Suppressor macrophage treated with lipopolysaccharide for 4 hours (primary cell): ENCODE measurements at places on chromosomes 11 and 22.
A peak's percentile ranks its signal among the peaks of the same experiment; 100 is the strongest.

GRCh38 chr11:60777572-60777971 is 7.6 kb upstream of the MS4A10 start:
- no peak for DNase-seq

DNA sequence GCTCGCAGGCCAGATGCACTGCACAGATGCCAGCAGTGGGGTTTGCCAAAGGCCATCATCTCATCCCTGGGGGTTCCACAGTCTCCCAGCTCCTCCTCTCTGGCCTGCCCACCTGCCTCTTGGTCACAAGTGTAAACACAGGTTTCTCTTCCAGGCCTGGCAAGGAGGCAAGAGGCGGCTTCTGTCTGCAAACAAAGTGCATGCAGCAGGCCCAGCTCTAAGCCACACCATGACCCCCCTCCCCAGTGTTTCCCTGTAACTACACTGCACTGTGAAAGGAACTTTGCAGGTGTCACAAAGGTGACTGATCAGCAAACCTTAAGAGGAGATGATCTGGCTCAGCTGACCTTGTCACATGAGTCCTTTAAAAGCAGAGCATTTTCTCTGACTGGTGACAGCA is 26.2 kb upstream of the SHISAL1 start:
- no peak for DNase-seq

DNA sequence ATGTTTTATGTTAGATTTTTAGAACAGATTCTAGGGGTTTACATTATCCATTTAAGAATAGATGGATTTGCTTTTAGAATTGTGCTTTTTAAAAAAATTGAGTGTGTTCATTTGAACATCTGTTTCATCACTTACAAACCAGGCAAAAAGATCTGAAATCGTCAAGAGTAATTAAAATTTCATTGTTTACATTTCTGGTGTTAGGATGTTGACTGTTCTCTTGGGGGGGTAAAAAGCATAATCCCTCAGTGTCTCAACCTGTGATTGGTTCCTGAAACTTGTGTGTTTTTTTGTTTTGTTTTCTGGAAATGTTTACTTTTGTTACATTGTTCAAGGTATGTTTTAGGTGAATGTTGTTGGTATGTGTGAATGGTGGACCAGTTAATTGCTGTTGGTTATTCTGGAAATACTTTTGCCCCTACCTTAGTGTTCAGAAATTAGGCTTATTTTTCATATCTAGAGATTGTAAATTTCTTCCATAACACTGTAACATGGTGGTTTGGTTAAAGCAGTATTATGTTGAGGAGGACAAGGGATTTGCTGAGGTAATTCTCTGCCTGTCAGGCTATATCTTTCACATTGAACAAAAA is 4.8 kb downstream of the PCF11 start:
- DNase-seq = no peak

- peak; percentile 68 for DNase-seq
Measured at GRCh38 chr11:47233989-47234668, 14.5 kb downstream of the ACP2 start.

DNA sequence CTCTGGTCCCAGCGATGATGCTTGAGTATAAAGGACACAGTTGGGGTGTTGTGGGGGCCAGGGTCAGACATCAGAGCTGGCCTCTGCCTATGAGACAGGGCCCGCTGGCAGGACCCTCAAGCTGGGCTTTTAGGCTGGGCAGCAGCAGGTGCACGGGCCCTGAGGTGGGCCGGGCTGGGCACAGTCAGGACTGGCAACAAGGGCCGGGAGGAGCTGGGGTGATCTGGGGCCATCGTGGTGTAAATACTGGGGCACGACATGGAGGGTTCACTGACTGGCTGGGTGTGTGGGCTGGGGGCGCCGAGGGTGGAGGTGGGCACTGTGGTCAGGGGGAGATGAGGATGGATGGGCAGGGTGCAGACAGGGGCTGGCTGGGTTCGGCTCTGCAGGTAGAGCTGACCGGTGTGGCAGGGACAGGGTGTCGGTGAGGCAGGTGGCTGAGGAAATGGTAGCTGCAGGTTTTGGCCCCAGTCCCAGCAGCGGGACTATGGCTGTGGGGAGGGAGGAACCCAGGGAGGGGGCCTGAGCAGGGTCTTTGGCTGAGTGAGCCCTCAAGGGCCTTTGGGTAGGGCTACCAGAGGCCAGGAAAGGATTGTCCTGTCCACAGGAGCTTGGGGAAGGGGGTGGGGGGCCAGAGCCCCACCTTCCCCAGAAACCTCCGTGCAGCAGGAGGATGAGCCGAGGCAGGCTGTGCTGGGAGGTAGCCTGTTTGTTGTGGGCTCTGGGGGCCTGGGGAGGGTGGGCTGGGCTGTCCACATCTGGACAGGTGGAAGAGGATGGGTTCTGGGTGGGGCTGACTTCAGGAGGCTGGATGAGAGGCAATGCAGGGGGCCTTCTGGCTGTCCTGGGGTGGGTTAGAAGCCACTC is 81.4 kb downstream of the KCNQ1 start:
- DNase-seq = no peak

DNA sequence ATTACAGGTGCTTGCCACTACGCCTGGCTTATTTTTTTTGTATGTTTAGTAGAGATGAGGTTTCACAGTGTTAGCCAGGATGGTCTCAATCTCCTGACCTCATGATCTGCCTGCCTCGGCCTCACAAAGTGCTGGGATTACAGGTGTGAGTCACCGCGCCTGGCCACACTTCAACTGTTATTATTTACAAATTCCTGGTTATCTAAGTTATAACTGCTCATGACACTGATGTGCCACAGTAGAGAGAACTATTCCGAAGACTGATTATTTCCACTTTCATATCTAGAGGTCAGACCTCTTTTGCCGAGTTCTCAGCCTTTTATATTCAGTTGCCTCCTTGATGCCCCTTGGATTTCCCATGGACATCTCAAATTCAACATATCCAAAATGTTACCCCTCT is 3.9 kb upstream of the NUP160 start:
- DNase-seq = no peak

GRCh38 chr22:25759825-25760231 is 17.8 kb downstream of the MYO18B start:
- DNase-seq = peak; percentile 95

GRCh38 chr11:42651621-42652020 is 660.2 kb upstream of the API5 start:
- no peak for DNase-seq

DNA sequence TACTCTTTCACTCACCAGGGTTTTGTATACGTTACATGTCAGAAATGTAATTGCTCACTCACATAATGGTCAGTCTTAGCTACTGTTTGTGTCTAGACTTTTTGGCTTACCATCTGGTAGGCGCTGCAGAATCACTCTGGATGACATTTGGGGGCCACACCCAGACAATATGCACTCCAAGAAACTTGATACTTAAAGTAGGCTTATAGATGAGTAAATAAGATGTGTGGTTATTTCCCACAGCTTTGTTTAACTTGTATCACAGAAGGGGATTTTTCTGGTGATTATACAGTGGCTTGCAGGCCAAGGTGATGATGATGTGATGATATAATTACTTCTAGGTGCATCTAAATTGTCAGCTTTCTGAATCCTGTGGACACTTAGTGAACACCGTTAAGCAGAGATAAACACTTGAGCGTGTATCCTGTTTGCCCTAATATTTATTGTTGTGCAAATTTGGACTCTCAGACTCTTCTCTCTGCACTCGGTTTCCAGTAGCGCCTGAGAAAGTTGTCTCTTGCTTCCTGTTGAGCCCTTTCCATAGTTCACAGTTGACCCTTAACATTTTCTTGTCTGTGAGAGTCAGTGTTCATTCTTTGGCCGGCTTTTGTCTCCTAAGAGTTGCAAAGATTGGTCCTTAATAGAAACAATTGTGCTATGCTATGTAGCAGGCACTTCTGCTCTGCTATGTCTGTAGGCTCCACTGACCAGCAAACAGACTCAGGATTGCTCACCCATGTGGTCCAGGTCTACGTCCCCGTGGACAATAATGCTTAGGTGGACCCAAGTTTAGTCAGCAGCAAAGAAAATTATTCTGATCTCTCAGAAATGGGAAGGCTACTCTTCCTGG is 89.3 kb downstream of the PRR5L start:
- DNase-seq = no peak

GRCh38 chr22:46653596-46653995 is 33.4 kb downstream of the GRAMD4 start:
- no peak for DNase-seq

DNA sequence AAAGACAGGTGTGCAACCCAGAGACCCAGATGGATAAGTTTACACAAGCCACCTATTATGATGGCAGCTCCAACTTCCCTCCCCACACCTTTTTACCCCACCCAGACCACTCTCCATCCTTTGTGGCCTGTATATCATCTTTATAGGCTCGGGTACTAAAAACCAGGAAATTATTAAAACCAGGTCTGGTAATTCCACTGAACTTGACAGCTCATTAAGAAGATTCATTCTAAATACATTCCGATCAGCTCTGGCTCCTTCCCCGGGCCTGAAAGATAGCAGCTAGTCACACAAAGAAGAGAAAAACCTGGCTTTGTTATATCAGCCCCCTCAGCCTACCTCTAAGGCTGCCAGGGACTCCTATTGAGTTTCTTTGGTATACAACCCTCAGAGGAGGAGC is 67.9 kb upstream of the API5 start:
- no peak for DNase-seq

GRCh38 chr11:86555866-86556265 is 116.5 kb downstream of the ME3 start:
- no peak for DNase-seq

DNA sequence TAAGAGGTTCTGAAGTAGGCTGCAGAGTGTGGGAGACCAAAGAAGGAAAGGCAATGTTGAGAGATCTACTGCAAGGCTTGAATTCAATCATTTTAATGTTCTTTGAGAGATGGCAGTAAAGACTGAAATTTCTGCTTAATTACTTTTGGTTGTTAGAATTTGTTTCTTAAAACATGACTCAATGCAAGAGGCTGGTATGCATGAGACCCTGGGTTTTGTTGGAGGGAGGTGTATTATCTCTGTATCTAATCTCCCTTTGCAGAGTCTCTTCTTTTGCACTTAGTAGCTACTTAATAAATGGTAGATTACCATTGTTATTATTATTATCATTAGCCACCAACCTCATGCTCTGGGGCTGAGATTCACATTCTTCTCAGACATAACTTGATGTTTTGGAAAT is 87.4 kb upstream of the DRD2 start:
- DNase-seq = no peak

GRCh38 chr11:74670171-74670570 is 61.1 kb downstream of the CHRDL2 start:
- DNase-seq = no peak

DNA sequence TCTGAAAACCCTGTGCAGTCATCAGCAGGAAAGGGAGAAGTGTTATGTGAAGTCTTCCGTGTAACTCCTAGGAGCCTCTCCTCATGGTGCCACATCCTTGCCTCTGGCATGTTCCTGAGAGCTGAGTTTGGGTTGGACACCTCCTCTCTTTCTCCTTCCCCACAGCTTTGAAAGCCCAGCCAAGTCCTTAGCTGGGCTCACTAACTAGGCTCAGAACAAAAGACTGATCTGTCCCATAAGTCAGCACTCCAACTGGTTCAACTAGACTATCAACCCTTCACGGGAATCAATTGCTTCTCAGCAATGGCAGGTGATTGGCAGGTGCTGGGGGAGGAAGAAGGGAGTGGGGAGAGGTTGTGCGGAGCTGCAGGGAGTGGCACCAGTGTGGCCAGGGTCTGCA is 509.9 kb upstream of the B3GAT1 start:
- no peak for DNase-seq

DNA sequence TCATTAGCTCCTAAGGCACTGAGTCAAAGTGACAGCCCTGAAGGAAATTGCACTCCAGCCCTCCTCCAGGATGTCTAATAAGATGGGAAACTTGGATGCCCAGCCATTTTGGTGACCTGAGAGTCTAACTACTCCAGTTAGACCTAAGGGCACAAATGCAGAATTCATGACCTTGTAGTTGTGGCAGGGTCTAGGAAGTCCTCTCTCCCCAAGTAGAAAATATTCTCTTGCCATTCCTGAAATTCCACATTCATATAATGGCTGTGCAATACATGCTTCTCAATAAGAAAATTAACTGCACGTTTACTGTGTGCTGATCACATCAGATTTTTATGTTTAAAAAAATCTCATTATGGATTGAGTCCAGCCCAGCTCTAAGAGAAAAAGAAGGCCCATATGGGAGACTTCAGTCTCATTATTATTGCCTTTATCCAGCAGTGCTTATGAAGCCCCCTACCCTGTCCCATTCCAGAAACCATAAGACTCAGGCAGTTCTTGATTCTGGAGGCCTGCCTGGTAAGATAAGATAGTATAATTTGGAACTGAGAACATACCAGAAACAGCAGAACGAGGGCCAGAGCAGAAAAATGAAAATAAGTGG is 133.7 kb upstream of the LDLRAD3 start:
- no peak for DNase-seq

DNA sequence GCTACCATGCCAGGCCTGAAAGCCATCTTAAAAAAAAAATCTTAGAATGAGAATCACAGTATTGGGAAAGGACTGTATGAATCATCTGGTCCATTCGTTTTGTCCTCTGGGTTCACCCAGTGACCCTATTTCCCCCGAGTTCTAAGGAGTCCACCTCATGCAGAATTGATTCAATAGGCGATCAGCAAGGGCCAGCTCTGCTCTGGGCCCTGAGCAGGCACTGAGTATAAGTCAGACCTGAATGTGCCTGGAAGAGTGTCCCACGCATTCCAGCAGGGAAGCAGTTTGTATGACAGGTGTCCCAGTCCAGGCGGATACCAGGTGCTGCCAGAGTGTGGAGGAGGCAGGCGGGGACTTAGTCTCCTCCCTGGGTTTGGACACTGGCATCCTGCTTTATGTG is 883 bp upstream of the HMOX1 start:
- peak; percentile 49 for DNase-seq

DNA sequence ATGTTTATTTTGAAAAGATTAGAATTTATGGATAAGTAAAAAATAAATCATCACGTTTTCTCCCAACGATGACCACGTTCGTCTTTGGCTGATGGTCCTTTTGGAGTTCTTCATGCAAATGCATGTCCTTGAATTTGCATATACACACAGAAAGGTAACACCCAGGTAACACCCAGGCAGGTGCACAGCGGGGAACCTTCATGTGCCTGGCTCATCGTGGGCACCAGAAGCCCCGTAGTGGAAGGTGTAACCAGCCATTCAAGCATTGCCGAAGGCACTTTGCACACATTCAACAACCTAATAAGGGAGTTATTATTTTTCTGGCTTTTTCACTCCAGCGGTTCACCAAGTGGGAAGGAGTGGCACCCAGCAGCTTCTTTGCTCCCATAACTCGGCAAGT is 404.6 kb downstream of the TBC1D22A start:
- no peak for DNase-seq

DNA sequence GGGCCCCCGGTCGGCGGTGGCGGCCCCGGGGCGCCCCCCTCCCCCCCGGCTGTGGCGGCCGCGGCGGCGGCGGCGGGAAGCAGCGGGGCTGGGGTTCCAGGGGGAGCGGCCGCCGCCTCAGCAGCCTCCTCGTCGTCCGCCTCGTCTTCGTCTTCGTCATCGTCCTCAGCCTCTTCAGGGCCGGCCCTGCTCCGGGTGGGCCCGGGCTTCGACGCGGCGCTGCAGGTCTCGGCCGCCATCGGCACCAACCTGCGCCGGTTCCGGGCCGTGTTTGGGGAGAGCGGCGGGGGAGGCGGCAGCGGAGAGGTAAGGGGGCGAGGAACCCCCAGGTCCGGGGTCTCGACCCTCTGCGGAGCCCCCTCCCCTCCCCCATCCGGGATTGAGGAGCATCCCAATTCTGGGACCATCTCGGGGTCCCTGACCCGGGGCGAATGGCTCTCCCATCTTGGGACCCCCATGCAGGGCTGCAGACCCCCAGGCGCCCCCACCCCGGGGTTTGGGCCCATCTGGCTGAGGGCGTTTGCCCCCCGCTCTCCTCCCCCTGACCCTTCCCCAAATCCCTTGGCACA is 431 bp downstream of the KMT2A start:
- DNase-seq = peak; percentile 35

GRCh38 chr11:72354356-72355115 is 79.8 kb downstream of the CLPB start:
- no peak for DNase-seq

- peak; percentile 29 for DNase-seq
Measured at GRCh38 chr22:41132550-41132949, 40.2 kb downstream of the EP300 start.
